ENCODE measurements at places on chromosomes 3 and 15.
A peak's percentile ranks its signal among the peaks of the same experiment; 100 is the strongest.

DNA sequence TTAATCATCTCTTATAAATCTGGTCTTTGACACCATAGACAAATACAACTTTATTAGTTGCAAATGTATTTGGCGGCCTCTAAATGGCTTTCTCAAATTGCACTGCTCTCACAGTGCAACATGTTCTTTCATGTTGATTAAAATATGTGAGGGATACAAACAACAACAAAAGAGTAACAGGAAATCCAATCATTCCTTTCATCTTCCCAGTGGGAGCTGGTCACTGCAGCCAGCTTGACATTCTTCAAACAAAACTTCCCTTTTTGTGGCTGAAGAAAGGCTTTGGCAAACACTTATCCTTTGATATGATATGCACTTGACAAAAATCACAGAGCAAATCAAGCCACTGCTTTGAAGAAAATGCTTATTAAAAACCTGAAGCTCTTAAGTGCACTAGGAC lies 973.6 kb downstream of the EPHA3 start:
- DNase-seq, result no peak

DNA sequence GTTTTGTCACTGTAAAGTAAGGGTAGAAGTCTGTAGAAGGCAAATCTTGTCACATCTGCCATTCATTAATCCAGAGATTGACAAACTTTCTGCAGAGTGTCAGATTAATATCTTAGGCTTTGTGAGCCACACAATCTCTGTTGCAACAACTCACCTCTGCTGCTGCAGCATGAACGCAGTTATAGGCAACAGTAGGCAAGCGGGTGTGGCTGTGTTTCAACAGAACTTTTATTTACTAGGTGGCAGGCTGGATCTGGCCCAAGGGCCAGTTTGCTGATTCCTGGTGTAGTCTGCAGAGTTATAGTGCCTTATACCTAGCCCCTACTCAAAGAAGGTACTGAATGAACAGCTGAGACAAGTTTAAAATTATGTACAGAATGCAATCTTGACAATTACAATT lies 396.7 kb downstream of the FOXP1 start:
- DNase-seq, result no peak

- DNase-seq, result peak; percentile 56
Observed at GRCh38 chr15:90482124-90483011, 47.4 kb upstream of the CRTC3 start.

DNA sequence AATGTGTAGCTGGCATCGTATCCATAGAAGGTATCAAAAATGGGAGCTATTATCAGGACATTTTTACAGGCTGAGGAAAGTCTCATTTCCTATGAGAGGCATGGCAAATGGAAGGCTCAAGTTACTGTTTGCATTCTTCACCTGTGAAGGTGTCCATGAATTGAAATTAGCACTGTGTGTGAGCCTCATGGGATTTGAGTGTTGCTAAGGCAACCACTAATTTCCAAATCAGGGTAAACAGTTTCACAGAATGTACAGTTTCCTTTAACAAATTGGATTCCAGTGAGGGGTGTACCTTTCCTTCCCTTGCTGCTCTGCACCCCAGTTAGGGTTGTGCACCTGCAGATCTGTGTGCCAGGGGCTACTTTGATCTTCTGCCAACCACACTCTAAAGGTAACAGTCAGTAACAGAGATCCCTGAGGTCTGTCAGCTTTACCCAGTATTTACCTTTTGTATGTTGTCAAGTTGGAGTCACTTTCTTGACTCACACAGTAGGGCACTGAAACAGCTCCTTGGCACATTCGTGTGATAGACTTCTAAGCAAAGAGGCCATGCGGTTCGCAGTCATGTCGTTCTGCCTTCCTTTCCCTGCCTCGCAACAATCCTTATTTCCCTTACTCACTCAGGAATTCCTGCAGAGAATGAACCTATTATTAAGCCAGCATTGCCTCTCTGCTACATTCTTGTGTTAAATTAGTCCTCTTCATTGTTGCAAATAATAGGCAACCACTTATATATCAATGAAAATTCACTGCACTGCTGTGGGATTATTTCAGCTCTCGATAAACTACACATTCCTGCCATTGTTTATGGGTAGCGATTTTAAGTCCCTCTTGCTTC lies 129.8 kb upstream of the GBE1 start:
- DNase-seq, result no peak

DNA sequence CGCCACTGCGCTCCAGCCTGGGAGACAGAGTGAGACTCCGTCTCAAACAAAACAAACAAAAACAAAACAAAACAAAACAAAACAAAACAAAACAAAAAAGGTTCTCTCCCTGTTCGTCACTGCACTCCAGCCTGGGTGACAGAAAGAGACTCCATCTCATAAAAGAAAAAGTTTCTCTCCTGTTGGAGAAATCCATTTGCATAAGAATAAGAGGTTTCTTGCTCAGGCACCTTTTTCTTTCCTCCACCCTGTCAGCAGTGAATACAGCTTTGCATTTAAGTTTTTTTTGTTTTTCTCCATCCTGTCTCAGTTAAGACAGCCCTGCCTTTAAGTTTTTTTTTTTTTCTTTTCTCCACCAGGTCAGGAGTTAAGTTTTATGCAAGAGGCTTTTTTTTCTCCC lies 109.5 kb downstream of the DPH6 start:
- DNase-seq, result no peak

GRCh38 chr3:127209155-127209839 lies 16.4 kb downstream of the PRR23E start:
- DNase-seq, result no peak

DNA sequence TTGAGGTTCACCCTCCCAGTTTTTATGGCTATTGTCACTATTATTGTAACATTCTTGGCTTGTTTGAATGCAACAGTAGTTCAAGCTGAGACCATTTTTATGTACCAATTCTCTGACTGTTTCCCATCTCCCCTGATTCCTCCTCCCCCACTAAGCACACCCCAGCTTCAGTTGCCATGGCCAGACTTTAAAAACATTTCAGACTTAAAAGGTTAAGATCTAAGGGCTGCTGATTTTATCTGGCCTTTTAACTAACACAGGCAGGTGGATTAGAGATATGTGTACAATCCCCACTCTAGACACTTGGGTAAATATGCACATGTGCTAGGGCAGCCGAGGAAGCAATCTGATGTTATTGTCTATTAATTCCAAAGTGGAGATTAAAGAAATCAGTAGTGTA lies 386.3 kb upstream of the NR2F2 start:
- no peak for DNase-seq

GRCh38 chr3:38167591-38167990 lies 2.3 kb downstream of the OXSR1 start:
- no peak for DNase-seq

DNA sequence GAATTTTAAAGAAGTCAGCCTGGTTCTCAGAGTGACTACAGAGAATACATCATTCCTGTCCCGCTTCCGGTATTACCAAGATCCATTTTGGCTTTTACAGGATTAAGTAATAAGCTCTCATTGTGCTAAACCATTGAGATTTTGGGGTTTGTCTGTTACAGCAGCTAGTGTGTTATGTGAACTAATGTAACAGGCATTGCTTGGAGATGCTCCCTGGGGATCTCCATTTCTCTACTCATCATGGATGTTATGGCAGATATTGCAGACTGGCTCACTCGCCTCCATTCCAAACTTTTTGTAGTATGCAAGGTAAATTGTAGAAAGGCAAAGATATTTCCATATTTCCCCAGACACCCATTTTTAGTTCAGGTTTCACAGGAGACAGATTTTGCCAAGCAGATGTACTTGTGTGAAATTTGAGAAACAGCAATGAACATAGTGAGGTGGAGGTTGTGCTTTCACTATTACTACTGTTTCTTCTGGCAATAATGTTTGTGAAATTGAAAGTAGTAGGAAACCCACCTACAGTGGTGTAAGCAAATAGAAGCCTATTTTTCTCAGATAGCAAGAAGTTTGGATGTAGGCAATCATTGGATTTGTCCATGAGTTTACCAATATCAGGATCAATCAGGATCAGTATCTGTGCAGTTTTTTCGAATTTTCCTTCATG lies 177.1 kb upstream of the GALNT15 start:
- DNase-seq, result no peak

- DNase-seq, result peak; percentile 9
Observed at GRCh38 chr15:44035781-44036699, 159.0 kb downstream of the FRMD5 start.

- DNase-seq, result peak; percentile 56
Observed at GRCh38 chr3:129605203-129605921, 1.1 kb downstream of the PLXND1 start.

DNA sequence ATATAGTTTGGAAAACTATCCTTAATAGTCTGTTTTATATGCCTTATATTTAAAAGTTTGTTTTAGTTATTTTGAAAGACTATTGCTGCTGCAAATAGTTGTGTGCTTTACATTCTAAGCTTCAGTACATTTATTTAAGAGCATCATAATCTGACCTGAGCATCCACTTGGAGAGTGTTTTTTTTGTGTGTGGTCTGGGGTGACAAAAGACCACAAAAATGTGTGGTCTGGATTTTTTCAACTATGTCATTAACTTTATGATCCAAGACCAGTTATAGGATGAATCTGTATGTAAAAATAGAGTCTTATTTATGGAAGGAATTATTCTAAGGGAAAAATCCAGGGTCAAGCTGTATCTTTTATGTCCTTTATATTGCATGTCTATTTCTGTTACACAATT lies 77.4 kb downstream of the SLTM start:
- no peak for DNase-seq

DNA sequence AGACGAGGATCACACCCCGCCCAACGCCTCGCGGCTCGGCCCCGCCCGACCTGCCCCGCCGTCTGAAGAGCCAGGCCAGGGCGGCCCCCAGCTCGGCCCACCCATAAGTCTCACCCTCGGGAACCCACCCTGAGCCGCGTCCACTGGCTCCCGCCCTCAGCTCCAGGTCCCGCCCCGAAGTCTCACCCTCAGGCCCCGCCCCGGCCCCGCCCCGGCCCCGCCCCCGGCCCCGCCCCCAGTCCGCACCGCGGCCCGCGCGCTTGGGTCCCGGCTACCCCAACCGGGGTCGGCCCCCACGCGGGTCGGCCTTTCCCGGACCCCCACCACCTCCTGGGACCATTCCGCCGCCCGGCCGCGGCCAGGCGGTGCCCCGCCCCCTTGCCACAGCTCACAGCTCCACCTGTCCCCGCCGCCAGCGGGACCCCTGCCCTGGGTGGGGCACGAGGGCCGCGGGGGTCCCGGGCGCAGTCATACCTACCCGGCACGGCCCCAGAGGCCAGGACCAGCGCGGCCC lies 489 bp downstream of the CSPG5 start:
- DNase-seq, result peak; percentile 85

- DNase-seq, result no peak
Observed at GRCh38 chr15:36605604-36606263, 26.3 kb downstream of the CDIN1 start.
